ENCODE measurements at places on chromosomes 16 and 17.

- DNase-seq = no peak
Observed at GRCh38 chr17:50513495-50513894, 5.3 kb downstream of the MYCBPAP start.

GRCh38 chr16:80931801-80932707, 74.6 kb downstream of the CMC2 start:
- peak; percentile 86 for DNase-seq

GRCh38 chr17:81871387-81872230, 472 bp upstream of the ARHGDIA start:
- peak; percentile 94 for DNase-seq

GRCh38 chr16:65002265-65002664, 119.6 kb downstream of the CDH11 start:
- no peak for DNase-seq

DNA sequence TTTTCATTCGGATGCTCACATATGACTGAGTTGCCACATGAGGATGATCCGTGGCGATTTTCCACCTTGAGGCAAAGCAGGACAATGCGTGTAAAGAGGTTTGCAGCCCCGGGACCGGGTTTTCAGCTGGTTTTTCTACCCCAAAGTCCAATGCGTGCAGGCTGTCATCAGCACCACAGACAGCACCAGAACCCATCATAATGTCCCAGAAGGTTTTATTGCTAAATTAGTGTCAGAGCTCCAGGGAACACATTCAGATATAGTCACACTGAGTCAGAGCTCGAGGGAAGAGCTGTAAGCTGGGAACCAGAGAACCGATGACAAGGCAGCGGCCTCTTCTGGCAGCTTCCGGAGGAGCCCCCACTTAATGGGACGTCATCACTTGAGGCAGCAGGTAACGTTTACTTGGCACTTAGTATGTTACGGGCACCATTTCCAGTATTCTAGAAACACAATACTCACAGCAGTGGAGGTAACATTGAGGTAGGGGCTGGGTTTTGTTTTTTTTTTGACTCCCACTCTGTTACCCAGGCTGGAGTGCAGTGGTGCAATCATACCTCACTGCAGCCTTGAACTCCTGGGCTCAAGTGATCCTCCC, 8.9 kb upstream of the NAGPA start:
- no peak for DNase-seq

GRCh38 chr16:50774405-50774804, 32.5 kb downstream of the CYLD start:
- DNase-seq = no peak

- DNase-seq = no peak
Observed at GRCh38 chr17:37839196-37839978, 84.8 kb upstream of the TBC1D3K start.

DNA sequence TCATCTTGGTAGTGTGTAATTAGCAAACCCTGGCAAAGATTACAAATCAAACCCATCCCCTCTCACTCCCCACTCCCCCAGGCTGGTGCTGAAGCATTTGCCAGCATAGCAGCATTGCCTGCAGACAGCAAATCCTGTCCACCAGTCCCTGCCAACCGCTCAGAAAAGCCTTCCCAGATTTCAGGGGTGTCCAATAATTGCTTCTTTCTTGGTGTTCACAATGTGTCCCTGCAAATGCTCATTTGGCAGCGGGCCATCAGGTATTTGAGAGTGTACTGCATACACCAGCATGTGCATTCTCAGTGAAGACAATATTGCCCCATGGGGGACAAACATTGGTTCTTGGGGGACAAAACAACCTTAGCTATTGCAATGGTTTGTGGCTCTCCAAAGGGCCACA, 28.2 kb downstream of the ORC6 start:
- DNase-seq = no peak

DNA sequence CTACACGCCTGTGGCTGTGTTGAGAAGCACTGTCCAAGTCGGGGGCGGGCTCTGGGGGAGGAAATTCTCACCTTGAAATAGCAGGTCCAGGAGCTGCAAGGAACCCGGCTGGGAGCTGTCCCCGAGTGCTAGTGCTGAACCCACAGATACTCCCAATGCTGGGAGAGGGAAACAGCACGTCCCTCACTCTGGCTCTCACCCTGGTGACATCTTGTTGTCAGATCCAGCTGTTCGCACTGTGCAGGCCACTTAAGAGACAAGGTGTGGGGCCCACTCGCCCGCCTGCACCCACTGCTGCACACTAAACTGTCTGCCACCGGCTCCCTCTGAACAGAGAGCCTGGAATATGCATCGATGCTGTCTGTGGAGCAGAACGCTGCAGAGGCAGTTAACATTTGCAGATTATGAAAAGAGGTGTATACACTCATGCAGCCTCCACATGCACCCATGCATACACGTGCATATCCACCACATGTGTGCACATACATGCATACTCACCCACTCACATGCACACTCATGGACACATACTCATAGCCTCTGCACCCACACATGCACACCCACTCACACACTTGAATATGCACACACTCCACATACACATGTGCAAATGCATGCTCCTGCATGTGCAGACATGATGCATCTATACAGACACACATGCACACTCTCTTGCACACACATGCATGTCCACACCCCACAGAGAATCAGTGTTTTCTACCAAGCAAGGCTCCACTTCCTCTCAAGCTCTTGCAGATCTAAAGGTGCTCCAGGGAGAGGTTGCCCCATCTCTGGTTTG, 42.0 kb downstream of the MGAT5B start:
- peak; percentile 80 for DNase-seq

- DNase-seq = peak; percentile 79
Observed at GRCh38 chr17:40803617-40804082, 3.9 kb upstream of the KRT28 start.

DNA sequence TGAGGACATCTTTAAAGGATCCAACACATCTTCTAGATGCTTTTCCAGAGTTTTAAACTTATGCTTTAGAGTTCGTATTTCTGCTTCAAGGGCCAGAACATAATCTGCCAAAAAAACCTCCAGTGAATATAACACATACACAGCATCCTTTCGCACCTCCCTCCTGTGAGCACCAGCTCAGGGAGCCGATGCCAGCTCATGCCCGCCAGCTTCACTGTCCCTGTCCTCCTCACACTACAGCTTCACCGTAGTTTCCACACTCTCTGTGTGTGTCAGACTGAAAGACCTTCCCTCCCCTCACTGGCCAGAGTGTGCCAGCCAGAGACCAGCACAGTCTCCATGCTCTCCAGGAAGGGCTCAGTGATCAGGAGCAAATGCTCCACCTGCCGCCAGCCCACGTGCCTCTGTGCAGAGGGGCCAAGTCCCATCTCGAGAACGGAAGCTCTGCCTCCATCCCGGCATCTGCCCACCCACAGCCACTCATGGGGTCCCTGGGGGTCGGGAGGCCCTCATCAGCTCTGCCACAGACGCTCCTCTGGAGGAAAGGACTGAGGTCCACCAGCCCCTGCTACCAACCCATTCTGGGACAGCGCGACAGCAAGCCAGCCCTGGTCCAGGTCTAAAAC, 40.8 kb downstream of the CCDC57 start:
- DNase-seq = no peak

- no peak for DNase-seq
Observed at GRCh38 chr17:43974382-43975266, 20.9 kb upstream of the PYY start.

DNA sequence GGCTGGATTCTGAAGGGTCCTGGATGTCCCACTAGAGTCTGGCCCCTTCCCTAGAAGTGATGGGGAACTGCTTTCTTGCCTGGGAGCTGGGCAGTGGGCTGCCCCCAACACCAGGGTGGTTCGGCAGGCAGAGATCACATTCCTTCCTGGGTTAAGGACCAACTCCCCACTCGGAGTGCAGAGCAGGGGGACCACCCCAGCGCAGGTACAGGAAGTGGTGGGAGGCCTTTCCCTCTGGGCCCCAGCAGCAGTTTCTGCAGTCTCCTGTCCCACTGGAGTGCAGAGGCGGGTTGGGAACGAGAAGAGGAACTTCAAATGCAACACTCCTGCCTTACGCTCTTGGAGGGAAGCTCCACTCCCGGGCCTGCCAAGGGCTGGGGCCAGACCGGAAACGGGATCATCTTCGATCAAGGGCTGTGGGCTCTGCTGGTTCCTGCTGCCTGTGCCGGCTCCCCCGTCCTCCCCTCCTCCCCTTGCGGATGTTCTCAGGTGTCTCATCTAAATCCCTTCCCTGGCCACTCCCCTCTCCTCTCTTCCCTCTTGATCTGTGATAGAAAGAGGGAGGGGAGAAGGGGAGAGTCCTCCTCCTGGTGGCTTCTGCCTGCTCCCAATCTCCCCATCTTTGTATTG, 9.0 kb upstream of the NGFR start:
- no peak for DNase-seq

DNA sequence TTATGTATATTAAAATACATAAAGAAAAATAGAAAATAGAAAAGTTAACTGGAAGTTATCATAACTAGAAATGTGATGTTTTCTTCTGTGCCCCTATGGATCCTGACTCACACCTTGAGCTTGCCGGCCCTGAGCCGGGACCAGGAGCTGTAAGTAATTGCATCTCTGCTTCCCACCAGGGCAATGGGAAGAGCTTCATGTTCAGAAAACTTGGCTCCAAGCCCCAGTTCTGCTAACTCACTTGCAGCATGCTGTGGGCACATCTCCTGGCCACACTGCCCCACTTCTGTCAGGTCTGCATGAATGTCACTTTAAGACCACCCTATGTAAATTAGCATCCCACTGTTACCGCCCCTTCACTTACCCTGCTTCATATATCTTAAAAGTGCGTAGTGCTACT, 37.2 kb downstream of the GNAO1 start:
- no peak for DNase-seq

- no peak for DNase-seq
Observed at GRCh38 chr17:8475781-8476180, 40.1 kb downstream of the NDEL1 start.

GRCh38 chr17:29116804-29117753, 63.1 kb downstream of the MYO18A start:
- DNase-seq = peak; percentile 84

GRCh38 chr16:50674831-50675230, 6.3 kb downstream of the SNX20 start:
- DNase-seq = no peak

GRCh38 chr17:17873450-17873991, 36.7 kb upstream of the SREBF1 start:
- DNase-seq = no peak

DNA sequence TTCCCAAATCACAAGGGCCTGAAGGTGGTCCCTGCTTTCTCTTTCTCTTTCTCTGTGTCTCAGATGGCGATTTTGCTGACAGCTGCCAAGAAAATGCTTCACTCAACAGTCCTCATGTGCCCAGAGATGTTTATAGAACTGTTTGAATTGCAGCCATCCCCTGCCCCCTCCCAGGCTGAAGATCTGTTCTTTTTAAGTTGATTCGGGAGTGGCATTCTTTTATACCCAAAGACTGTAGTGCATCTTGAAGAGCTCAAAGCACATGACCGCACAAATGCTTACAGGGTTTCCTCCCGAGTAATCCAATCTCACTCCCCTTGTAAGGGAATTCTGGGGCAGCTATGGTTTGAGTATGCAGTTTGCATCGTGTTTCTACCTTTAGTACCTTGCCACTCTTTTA, 75.7 kb downstream of the SEC14L1 start:
- no peak for DNase-seq

DNA sequence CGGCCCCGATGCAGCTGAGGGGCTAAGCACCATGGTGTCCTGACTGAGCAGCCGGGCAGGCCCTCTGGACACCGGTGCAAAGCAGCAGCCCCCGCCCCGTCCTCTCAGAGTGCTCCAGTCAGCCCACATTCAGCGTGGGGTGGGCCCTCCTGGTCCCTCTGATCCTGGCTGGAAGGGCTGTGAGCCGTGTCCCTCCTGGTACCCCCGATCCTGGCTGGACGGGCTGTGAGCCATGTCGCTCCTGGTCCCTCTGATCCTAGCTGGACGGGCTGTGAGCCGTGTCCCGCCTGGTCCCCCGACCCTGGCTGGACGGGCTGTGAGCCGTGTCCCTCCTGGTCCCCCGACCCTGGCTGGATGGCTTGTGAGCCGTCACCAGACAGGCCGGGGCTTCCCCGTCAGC, 26.9 kb upstream of the ACSF3 start:
- DNase-seq = no peak

Data from left forelimb (tissue), 1 donor.